ENCODE measurements at places on chromosomes 13 and 19.

GRCh38 chr19:28128341-28128740, 1084.6 kb downstream of the UQCRFS1 start:
- DNase-seq, result no peak

DNA sequence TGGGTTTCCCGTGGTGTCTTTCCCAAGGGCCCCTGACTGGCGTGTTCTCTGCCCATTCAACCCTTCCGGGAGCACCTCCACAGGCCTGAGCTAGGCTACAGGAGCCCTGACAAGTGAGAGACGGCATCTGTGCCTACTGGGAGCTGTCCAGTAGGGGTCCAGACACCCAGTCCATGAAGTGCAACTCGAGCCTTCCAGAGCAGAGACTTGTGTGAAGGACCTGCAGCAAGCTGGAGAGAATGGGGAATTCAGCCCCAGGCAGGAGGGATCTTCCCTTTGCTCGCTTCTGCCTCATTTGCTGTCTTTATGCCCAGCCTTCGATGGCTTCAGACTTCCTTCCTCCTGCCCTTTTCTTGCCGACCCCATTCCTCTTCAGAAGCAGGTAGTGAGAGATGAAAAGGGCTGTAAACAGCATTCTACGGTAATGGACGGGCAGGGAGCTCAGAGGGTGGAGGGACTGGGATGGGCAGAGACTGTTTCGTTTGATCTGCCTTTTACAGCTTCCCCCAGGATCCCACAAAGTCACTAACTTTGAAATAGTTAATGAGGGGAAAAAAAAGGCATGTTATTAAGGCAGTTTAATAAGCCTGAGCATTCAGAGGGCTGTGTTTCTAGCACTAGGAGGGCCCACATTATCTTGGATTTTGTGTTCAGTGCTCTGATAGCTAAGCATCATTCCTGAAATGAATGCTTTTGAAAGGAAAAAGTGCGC, 327.6 kb downstream of the FGF9 start:
- DNase-seq, result no peak

DNA sequence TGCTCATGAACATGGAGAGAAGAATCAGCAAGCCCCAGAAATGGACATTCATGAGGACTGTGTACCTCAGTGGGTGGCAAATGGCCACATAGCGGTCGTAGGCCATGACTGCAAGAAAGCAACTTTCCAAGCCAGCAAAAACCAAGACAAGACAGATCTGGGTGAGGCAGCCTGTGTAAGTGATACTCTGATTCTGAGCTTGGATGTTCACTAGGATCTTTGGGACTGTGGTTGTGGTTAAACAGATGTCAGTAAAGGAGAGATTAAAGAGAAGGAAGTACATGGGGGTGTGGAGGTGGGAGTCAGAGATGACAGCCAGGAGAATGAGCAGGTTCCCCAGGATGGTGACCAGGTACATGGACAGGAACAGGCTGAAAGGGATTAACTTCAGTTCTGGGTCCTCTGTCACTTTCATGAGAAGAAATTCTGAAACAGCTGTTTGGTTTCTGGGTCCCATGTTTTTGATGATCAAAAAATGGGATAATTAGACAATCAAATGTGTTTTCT, at the start of gene OR7G1:
OR7G1 (minus strand) TSS at position 457 of the 507 bp plus-strand sequence; CDS start at position 457, 0 bp downstream.
- no peak for DNase-seq

- no peak for DNase-seq
These were observed 1582.8 kb downstream of the OLFM4 start for GRCh38 chr13:54611390-54611789.

GRCh38 chr19:13764101-13764807, at the start of gene MRI1:
TSS of gene MRI1 (plus strand) at chr19:13764522. CDS start at chr19:13764589, 67 bp downstream.
- no peak for DNase-seq

DNA sequence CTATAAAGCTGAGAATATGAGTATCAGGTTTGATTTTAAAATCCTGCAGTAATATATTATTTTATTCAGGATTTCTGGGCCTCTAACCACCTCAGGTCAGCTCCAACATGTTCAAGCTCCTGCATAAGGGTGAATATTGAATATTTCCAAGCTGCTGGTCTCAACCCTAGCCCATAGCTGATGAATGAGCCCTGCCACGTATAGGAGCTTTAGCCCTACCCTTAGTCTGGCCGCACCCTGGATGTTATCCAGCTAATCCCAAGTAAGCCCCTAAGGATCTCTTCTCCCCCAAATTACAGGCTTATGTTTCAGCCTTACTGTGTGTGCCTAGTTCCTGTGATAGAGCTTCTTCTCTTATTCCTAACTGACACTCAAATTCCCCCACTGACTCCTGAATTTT, 240.6 kb downstream of the KCTD12 start:
- no peak for DNase-seq

- DNase-seq, result no peak
These were observed 278.6 kb upstream of the EDNRB start for GRCh38 chr13:78197231-78197630.

DNA sequence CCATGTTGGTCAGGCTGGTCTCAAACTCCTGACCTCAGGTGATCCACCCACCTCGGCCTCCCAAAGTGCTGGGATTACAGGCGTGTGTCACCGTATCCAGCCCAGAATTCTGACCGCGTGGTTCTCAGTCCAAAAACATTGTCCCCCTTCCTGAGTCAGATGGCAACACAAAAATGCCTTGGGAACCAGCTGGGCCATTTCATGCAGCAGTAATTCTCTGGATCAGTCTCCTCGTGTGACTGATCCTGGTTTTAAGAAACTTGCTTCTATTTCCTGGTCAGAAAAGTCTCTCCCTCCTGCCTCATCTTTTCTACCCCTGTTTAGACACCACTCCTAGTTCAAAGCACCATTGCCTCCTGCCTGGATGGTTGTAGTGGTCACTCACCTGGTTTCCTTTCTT, 60.9 kb upstream of the USP29 start:
- DNase-seq, result no peak

DNA sequence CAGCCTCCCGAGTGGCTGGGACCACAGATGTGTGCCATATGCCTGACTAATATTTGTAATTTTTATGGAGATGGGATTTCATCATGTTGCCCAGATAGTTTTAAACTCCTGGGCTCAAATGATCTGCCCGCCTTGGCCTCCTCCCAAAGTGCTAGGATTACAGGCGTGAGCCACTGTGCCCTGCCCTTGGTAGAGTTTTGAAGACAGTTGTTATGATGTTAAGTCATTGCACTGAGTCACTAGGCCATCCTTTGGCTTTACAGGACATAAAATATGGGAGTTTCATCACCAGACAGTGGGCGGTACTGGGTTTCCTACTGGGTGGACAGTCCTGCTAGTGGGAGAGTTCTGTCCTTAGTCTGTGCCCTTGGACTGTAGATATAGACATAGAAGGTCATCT, 282.5 kb downstream of the ATP8A2 start:
- no peak for DNase-seq

GRCh38 chr19:4707956-4708650, 15.5 kb downstream of the DPP9 start:
- DNase-seq, result no peak

GRCh38 chr19:42480335-42481095, 37.8 kb upstream of the CXCL17 start:
- no peak for DNase-seq

- DNase-seq, result no peak
These were observed 4.7 kb downstream of the F7 start for GRCh38 chr13:113110048-113110851.

- no peak for DNase-seq
These were observed 8.1 kb upstream of the CHST8 start for GRCh38 chr19:33613620-33614000.

GRCh38 chr13:91168386-91168711, 179.1 kb upstream of the MIR17HG start:
- DNase-seq, result no peak

- no peak for DNase-seq
These were observed 2.8 kb downstream of the PNMA8B start for GRCh38 chr19:46492841-46493235.

DNA sequence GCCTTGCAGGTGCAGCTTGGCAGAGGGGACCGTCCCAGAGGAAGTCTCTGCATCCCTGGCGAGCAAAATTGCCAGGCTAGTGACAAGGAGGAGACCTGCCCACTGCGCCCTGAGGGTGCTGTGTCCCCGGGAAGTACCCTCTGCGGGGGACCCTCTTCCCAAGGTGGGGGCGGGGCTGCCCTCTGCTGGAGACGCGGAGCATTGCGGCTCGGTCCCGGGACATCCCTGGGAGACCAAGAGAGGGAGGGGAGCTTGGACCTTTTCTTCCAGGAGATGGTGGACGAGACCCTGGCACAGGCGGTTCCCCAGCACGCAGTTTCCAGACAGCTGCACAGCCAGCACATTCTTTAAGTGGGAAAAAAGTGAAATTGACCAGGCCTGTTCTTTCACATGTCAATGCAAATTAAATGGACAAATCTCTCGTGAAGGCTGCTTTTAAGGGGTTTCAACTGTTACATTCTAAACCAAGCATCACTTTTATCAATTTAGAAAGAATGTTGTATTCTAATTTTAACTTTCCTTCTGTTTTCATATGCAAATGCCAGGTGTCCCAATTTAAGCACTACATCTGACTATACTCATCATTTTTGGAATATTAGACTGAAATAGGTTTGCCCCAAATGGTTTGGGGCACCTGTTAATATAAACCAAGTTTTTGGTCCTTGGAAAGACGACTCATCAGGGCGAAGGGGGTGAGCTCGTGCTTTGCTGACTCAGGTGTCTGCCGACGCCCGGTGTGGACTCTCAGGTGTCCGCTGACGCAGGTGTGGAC, 60.7 kb downstream of the MCF2L start:
- DNase-seq, result no peak

DNA sequence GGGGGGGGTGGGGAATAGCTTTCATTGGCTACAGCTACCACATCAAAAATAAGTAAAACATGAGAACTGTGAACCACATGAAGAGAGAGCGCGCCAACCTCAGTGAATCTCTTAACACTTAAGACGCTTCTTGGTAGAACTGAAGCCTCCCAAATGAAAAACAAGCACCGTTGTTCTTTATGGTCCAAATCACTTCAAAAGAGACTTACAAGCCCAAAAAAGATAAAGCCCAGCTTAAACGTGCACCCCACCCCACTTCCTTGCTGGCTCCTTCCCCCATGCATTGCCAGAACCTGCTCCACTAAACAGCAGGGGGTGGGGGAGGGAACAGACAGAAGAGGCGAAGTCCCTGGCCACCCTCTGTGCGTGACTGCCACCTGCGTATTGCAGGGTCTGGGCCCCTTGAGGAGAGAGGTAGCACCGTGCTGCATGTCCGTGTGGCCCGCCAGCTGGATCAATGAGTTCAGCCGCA, 479.1 kb downstream of the FOXO1 start:
- no peak for DNase-seq

GRCh38 chr13:29969286-29969685, 118.9 kb upstream of the UBL3 start:
- DNase-seq, result no peak

DNA sequence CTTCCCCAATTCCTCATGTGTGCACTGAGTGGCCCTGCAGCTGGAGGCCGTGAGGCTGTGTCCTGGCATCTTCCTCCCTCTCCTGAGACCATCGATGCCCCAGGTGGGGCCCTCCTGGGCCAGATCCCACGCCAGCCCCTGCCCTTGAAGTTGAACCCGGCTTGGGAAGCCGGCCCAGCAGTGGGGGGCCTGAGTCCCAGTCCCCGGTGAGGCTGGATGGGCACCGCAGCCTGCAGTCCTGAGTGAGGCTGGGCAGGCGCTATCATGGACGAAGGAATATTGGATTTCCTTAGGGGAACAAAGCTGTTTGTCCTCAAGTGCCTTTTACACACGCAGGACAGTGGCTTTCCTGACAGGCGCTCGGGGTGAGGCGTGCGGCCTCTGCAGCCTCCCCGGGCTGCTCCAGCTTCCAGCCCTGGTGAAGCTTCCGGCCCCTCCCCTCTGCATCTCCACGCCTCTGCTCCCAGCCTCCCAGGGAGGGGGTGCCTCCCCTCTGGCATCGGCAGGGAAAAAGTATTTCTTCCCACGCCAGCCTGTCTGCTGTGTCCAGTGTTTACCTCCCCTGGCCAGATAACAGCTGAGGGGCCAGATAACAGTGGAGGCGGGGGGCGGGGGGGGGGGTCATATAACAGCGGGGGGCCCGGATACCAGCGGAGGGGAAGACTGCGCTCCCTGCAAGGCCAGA, 159.5 kb downstream of the KDM4B start:
- DNase-seq, result no peak

DNA sequence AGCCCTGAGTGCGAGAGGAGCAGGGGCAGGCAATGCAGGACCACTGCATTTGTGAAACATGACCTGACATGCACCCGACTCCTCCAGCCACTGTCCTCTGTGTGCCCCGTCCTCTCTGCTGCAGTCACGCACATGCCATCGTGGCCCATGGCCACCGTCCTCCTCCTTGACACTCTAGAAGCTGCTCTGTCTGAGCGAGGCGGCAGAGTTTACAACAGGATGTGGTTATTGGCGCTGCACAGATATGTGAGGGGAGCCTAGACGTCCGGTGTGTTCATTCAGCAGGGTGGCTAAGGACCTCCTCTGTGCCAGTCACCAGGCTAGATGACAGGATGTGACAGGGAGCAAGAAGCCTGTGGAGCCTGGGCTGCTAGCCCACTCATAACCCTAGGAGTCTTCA, 277.8 kb downstream of the FOXO1 start:
- DNase-seq, result no peak

DNA sequence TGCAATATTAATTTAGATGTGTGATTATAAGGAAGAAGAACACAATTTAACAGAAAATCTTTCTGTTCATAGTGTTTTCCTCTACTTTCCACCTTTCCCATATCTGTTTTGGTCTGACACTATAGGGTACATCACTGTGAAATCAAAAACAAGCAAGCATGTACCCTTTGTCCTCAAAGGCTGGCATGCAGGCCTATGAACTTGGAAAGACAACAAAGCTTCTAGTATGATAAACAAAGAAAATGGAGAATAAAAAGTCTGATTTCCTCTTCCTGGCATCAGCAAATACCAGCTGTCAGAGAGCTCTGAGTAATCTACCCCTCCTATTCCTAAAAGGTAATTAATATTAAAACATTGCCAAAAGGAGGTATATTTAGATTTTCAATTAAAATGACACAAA, 5.6 kb upstream of the NEK3 start:
- DNase-seq, result no peak

- DNase-seq, result no peak
These were observed 1.1 kb upstream of the MED26 start for GRCh38 chr19:16628984-16629691.

- no peak for DNase-seq
These were observed 32.9 kb downstream of the ING1 start for GRCh38 chr13:110746438-110746837.

DNA sequence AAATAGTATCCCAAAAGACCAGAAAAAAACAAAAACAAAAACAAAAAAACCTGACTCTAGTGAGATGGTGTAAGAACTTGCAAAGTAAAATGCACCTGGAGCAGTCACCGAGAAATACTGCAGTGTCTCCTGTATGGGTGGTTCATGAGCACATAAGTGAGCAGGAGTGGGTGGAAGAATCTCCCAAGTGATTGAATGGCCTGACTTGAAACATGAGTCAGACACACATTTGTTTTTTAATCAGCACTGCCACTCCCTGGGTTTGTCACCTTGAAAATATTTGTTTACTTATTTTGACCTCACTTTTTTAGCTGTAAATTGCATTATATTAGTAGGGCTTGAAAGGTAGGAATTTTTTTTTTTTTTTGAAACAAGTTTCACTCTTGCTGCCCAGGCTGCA, 2.0 kb downstream of the ZNF431 start:
- no peak for DNase-seq

- peak; percentile 27 for DNase-seq
These were observed 319.5 kb upstream of the OBI1 start for GRCh38 chr13:78978381-78978998.

All from NCI-H2029 treated with DMSO at 0.1 percent for 48 hours (cell line).